ENCODE measurements at places on chromosomes 4 and X. TPM values are rescaled to one million over a fixed set of nuclear protein-coding genes. Genes with fewer than 3 reads are reported as not detected.

GRCh38 chrX:1163231-1163630 is 49.2 kb downstream of the CRLF2 start:
- no peaks in the 10 kb centered on the region for H3K4me1 ChIP-seq
- no peak overlapping the region for H3K27ac ChIP-seq
- no peaks in the 10 kb centered on the region for H3K27me3 ChIP-seq
- H3K4me3 ChIP-seq = no peak overlapping the region
- no peak for DNase-seq

DNA sequence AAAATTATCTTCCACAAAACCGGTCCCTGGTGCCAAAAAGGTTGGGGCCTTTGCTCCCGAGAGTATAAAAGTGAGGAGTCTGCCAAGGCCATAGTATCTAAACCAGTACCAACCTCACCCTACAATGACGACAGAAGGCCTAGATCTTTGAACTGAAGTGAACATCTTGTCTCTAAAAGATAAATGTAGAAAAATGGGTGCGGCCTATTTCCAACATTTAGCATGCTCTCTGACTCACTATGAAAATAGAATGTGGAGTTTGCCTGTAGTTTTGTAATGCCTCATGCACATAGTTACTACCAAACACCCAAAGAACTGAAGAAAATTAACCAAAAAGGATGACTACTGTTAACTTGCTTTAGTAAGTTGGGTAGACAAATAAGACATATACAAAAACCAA is 218.4 kb downstream of the SLITRK2 start:
- no peak for DNase-seq
- H3K27me3 ChIP-seq = no peaks in the 10 kb centered on the region
- H3K4me3 ChIP-seq = no peak overlapping the region
- H3K27ac ChIP-seq = no peak overlapping the region
- H3K36me3 ChIP-seq = no peaks in the 10 kb centered on the region

GRCh38 chrX:46582966-46583365 is 9.4 kb downstream of the CHST7 start:
- H3K27me3 ChIP-seq = no peaks in the 10 kb centered on the region
- no peak overlapping the region for H3K4me3 ChIP-seq
- H3K36me3 ChIP-seq = no peaks in the 10 kb centered on the region
- H3K27ac ChIP-seq = peak overlapping the region; percentile 96

GRCh38 chr4:114323841-114324240 is 274.8 kb upstream of the UGT8 start:
- no peak overlapping the region for H3K27ac ChIP-seq
- no peak overlapping the region for H3K4me3 ChIP-seq
- H3K36me3 ChIP-seq = no peaks in the 10 kb centered on the region

Gene HMGN5
- total RNA-seq = 3.0 TPM

Gene FAT4
- 0.71 TPM for total RNA-seq

Gene WNK3
- 0.05 TPM for total RNA-seq
